Type B pancreatic cell (in vitro differentiated cells): ENCODE measurements at places on chromosomes 16 and 17. TPM values are rescaled to one million over a fixed set of nuclear protein-coding genes. Genes with fewer than 3 reads are reported as not detected.

NLGN2 gene
- total RNA-seq = 15.0 and 68.4 TPM in 2 replicates

CARD14 gene
- total RNA-seq = 1.9 and 6.7 TPM in 2 replicates

SCIMP gene
- not detected in 2 replicates for total RNA-seq

IL34 gene
- 0.40 TPM in 1 of 2 replicates, not detected in the other for total RNA-seq

KRTAP9-2 gene
- not detected in 2 replicates for total RNA-seq

CRHR1 gene
- total RNA-seq = 0.17 and 0.43 TPM in 2 replicates

PYY gene
- 2.3 and 3.5 TPM in 2 replicates for total RNA-seq

MARCHF10 gene
- total RNA-seq = not detected in 2 replicates

PPY gene
- 29.8 and 65.9 TPM in 2 replicates for total RNA-seq

DNA sequence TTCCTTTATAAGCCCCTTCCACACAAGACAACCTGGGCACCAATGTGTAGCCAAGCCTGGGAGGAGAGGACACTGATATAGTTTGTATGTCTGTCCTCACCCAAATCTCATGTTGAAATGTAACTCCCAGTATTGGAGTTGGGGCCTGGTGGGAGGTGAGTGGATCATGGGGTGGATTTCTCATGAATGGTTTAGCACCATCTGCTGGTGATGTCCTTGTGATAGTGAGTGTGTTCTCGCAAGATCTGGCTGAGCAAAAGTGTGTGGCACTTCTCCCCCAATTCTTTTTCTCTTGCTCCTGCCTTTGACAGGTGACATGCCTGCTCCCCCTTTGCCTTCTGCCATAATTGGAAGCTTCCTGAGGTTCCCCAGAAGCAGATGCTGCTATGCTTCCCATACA lies 135.8 kb downstream of the USP31 start:
- no peak for DNase-seq

DNA sequence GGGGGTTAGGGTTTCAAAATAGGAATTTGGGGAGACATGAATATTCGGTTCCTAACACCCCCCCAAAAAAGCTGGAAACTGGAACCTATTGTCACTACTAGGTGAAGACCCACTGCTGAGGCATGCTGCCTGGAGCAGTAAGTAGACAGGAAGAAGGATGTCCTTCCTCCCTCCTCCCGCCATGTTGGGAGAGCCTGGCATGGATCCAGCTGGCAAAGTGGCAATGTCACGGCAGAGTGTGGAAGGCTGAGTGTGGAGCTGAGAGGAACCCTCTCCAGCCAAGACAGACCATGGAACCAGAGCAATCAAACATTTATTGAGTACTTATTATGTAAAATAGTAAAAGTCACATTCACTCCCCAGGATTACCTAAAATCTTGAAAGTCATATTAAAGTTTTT lies 49.0 kb downstream of the CCDC182 start:
- DNase-seq = no peak

GRCh38 chr17:2936771-2937321 lies 126.6 kb downstream of the OR1D5 start:
- DNase-seq = no peak

DNA sequence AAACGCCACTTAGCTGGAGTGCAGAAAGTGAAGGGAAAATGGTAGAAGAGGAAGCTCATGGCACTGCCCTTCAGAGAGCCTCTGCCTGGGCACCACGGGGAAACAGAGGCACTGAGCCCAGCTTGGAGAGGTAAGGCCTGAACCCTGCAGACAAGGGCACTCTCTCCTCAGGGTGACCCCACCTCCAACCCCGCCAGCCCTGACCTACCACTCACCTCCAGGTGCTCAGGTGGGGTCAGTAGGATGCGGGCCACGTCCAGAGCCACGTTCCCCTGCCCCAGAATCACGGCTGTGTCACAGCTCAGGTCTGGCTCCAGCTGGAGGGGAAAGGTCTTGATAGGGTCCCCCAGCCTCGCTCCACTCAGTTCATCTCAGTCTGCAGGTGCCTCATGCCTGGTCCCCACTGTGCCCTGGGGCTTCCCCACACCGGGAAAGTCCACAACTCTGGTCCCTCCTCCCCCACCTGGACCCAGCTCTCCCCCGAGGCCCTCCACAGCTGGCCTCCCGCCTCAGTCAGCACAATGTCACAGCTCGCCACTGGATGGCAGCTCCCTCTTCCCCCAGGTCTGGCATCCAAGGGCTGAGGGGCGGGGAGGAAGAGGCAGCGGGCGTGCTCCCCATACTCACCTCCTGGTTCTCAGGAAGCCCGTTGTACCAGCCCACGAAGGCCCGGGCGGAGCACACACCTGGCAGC lies 6.0 kb upstream of the GRIN2C start:
- no peak for DNase-seq

- no peak for DNase-seq
These were observed 42.1 kb downstream of the SLC6A2 start for GRCh38 chr16:55697867-55698266.

DNA sequence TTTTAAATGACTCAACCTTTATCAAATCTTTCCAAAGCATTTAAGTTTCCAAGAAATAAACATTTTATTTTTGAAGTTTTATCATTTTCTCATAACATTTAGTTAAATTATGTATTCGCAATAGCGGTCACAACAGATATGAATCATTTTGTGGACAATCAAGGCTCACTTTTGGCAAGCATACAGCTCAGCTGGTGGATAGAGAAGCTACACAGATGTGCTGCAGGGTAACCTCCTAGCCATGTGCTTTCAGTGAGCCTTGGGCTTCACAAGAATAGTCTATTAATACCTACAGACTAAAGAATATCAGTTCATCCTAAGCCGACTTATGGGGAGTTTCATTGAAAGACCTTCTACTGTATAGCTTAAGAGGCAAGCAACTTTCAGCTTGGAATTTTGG lies 144.8 kb downstream of the MRTFB start:
- no peak for DNase-seq

- DNase-seq = no peak
These were observed 1.9 kb downstream of the HNF1B start for GRCh38 chr17:37742762-37743611.

GRCh38 chr17:31499771-31500554 lies 108.5 kb downstream of the RAB11FIP4 start:
- no peak for DNase-seq

DNA sequence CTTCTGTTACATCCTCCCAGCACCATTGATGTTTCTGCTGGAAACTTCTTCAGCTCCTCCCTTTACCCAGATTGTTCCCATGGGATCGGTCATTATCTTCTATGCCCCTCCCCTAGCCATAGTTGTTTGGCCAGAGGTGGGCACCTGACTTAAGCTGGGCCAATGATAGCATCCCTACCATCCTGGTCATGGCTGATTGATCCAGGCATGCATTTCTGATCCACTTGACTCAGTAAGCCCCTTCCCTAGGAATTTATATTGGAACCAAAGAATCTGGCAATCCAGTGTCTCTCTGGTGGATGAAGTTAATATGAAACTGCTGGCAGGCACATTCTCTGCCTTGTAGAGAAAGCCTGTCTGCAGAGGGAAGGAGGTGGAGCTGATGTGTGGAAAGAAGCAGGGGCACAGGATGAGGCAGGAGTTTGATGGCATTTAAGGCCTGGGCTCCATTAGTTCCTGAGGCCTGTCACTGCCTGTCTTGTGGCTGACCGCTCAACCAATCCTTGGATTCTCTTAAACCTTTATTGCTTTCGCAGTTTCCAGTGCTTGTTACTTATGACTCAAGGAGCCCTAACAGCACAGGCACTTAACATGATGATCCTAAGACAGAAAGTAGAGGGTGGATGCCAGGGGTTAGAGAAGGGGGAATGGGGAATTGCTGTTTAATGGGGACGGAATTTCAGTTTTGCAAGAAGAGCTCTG lies 152.4 kb downstream of the ABCC12 start:
- DNase-seq = no peak

DNA sequence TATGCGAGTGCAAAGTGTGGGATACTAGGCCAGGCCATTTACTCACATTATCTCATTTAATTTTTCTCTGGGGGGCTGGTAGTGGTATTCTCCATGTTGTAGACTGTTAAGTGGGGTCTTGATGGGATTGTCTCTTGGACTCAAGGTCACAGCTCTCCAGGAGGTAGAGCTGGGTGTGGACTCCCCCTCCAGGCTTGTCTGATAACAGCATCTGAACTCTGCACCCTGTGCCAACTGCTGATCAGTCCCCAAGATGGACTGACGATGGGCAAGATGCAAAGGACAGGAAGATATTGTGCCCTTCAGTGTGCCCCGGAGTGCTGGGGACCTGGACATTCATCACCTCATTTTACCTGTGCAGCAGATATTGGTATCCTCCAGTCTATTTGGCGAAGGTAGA lies 147.8 kb downstream of the MSI2 start:
- no peak for DNase-seq

DNA sequence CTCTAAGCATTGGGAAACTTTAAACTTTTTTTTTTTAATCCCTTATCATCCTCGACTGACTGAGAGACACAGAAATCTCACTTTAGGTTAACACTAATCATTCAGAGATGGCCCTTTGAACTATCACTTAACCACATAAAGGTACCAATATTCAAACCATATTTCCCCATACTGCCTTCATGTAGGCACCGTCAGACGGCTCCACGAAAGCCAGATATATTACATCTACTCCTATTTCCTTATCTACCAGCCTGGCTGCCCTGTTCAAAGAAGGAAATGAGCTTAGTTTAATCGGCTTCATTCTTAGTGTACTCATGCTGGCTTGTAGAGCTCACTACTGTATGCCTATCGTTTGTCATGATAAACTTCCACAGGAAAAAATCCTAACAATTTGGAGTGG lies 270.9 kb downstream of the CEP112 start:
- no peak for DNase-seq

DNA sequence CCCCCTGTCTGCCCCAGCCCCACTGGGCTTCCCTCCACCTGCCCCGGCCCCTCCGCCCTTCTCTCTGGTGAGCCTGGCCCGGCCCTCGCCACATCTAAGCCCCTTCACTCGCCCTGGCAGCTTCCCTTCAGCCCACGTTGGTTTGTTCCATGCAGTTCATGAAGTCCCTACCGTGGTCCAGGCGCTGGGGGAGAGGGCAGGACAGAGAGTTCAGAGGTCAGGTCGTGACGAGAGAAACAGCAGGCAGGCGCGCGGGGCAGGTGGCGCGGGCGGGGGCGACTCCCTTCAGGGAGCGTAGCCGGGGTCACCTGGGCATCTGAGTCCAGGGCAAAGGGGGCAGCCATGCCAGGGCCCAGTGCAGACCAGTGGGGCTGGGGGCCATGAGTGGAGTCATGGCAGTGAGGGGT lies 8.9 kb upstream of the TEDC2 start:
- DNase-seq = no peak

GRCh38 chr16:14502932-14503741 lies 126.9 kb downstream of the PARN start:
- DNase-seq = no peak

DNA sequence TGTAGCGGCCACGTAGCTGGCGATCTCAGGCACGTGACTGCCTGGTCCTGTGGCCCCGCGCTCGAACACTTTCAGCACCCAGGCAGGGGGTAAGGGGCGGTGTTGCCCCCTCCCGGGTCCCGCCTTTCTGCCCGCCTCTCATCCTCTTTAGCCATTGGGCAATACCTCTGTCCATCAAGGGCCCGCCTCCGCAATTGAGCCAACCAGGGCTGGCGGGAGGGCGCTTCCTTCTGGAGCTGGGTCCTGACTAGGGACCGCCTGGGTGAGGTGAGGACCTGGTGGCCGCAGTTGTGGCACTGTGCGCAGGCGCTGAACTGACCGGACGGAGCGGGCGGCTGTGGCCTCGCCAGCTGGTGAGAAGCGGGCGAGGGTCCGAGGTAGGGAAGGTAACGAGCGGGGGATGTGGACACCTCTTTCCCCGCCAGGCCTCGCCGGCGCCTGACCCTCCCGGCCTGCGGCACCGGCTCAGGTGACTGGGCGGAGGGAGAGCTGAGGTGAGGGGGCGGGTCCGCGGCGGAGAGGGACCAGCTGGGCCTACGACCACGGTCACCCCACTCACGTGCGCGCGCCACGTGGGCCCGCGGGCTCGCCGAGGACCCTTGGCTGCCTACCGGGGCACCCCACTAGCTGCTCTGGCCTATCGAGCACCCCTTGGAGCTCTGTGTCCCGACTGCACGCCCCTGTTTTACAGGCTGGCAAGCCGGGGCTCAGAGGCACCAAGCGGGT lies at the start of gene PDP2:
PDP2 (plus strand) TSS at position 228 of the 726 bp plus-strand sequence. CDS start 3,770 bp downstream, outside the sequence.
- peak; percentile 93 for DNase-seq

- DNase-seq = no peak
These were observed 39.8 kb downstream of the MAP1LC3B start for GRCh38 chr16:87431926-87432325.

GRCh38 chr16:8861563-8862308 lies 7.1 kb downstream of the CARHSP1 start:
- no peak for DNase-seq

DNA sequence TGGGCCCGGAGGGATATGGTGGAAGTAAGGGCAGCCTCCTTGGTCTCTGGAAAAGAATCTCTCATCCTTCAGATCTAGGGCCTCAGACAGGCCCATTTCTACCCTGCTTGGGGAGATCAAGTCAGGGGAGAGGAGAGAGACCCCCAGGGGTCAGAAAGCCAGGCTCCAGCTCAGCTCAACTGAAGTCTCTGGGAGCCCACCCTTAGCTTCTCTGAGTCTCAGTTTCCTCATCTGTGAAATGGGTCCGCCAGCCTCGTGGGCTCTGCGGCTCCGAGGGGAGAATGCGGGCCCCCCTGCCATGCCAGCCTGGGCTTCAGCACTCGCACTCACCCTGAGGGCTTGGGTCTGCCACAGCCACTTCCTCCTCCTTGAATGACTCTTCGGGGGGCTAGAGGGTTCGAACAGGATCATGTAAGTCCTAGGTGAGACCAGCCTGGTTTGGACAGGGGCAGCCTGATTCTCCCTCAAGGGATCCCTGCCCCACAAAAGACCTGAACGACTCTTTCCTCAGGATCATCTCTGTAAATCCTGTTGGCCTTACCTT lies 6.7 kb downstream of the CNGB1 start:
- no peak for DNase-seq

GRCh38 chr16:11138022-11138768 lies 117.8 kb downstream of the SOCS1 start:
- DNase-seq = no peak
